Right atrium auricular region (tissue), 2 donors: ENCODE measurements at places on chromosomes 1 and 21.

GRCh38 chr1:207049974-207050391, 1.0 kb downstream of the YOD1 start:
- DNase-seq = no peak

GRCh38 chr21:33026443-33026858, 716 bp downstream of the OLIG2 start:
- no peak for DNase-seq

GRCh38 chr1:226787071-226787470, 48.0 kb upstream of the ITPKB start:
- DNase-seq = no peak

GRCh38 chr1:206722751-206723461, 38.2 kb downstream of the MAPKAPK2 start:
- DNase-seq = no peak

DNA sequence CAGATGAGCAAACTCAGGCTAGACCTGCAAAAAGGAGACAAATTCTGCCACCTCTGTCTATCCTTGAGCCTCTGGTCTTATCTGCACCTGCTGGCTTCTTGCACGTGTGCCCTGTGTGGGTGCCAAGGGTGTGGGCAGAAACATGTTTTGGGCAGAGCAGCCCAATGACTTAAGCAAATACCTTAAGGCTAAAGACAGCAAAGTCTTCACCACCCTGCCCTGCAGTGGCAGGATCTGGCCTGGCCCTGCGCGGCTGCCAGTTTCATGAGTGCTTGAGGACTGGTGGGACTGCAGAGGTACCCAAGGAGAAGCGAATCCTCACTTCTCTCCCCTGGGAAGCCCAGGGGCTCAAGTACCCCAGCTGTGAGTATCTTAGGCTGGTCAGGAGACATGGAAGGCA, 3.8 kb upstream of the SLC26A9 start:
- DNase-seq = no peak
